ENCODE measurements at places on chromosomes 4 and X.

GRCh38 chr4:105014234-105014633 lies 132.4 kb upstream of the TET2 start:
- no peak for DNase-seq

DNA sequence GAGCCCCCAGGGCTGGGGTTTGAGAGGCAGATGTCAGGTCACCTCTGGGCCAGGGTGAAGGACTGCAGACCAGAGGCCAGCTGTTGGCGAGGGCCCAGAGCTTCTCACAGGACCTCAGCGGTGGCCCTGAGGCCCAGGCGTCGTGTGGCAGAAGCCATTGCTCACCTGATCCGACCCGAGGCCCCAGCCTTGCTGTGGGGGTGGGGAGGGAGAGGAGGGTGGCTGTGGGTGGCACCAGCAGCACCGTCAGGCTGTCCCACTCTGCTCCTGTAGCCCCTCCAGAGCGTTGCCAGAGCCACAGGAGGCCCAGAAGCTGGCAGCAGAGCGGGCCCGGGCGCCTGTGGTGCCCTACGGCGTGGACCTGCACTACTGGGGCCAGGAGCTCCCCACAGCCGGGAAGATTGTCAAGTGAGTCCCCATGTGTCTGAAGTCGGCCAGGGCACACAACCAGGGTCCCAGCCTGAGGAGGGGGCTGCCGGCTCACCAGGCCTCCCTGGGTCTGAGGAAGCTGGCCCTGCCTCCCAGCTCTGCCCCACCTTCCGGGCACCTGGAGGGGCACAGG lies 28.8 kb downstream of the UVSSA start:
- no peak for DNase-seq

- DNase-seq: no peak
These were observed 51.8 kb downstream of the FAM193A start for GRCh38 chr4:2588259-2588658.

DNA sequence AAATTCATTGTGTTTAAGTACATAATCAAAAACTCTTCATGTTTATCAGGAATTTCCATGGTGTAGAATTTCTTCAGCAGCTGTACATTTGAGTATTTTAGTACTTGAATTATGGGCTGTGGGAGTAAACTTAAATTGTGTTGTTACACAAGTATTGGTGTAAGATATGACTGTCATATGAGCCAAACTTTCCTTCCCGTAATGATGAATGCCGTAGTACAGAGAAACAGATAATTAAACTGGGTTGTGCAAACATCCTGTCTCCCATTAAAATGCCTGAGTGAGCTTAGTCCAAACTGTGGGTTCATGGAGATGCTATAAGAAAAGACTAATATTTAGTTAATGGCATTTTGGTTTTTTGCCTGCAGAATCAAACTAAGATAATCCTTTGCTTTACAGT lies 159.2 kb downstream of the SLC4A4 start:
- no peak for DNase-seq

DNA sequence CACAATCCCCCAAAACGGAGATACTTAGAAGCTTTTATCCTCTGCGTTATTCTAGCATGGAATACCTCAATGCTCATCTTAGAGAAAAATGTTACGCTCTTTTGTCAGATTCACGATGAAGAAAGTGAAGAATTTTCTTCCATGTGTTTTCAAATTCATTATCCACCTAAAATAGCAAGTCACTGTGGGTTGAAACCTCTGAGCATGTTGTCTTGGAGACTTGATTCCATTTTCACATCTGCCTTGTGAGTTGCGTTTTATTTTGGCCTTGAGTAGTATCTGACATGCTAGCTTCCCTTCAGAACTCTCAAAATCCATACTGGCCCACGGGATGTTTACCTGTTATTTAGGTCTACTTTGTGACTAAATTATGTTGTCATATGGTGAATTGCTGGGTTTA lies 66.3 kb downstream of the C4orf46 start:
- DNase-seq: no peak

DNA sequence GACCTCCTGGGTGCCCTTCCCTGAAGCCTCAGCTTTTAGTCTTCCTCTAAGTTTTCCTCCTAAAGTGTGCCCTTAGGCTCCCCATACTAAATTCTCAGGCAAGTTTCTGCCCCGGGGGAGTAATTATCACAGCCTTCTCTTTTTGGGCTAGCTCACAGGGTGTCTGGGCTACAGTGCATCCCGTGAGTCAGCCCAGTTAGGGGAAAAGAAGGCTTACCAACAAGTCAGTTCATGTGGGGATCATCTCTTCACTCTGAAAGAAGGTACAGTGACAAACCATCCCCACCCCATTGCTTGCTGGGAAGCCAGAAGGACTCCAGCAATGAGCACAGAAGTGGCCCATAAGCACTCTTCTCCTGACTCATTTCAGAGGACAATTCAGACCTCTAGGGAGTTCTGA lies 134.7 kb upstream of the FAM9C start:
- DNase-seq: no peak

Data from fibroblast of the conjunctiva (primary cell).